Neuronal stem cell (in vitro differentiated cells): ENCODE measurements at places on chromosomes 7 and 10.

DNA sequence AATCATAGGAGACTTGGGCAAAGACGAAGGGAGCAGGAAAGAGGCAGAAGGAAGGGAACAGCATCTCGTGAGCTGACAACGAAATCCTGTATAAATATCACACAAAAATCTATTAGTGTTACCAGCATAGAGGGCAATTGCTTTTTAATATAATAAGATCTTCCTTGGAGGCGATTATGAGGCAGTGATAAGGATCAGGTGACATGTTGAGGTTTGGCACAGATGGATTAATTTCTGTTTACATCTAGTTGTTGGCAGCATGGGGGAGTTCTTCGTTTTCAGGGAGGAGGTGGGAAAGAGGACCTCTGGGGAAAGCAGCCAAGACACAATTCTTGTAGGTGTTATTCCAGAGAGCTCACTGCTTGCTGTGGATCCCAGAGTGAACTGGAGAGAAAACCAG is 163.8 kb downstream of the PLXNA4 start:
- DNase-seq: no peak

DNA sequence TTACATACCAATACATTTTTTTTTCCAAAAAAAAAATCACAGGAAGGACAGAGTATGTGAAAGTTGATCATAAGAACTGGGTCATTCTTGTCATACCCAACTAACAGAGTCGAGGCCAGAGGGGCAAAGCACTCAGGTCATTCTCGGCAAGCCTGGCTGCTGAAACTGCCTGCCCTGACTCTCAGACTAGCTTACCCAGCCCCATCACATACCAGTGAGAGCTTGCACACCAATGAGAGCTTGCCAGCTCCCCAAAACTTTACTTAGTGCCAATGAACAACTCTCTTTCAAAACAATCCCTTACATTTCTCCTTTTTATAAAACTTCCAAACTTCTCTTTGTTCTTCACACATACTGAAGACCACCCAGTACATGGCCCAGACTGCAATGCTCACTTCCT is 48.9 kb downstream of the VOPP1 start:
- no peak for DNase-seq

DNA sequence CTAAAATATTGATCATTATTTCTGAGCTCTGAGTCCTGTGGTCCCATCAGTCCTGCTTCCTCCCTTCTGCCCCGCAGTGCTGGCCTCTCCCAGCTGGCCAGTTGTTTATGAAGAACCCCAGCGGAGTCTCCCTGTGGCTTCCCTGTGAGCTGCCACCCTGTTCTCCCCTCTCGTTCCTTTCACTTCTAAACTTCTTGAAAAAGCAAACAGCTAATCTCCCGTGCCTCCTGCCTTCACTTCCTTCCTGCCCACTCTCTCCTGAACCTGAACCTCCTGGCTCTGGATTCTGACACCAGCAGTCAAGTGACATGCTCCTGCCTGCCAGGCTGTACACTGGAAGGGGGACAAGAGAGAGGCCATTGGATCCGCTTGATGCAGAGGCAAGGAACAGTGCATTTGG is 63.7 kb upstream of the ZPBP start:
- no peak for DNase-seq

DNA sequence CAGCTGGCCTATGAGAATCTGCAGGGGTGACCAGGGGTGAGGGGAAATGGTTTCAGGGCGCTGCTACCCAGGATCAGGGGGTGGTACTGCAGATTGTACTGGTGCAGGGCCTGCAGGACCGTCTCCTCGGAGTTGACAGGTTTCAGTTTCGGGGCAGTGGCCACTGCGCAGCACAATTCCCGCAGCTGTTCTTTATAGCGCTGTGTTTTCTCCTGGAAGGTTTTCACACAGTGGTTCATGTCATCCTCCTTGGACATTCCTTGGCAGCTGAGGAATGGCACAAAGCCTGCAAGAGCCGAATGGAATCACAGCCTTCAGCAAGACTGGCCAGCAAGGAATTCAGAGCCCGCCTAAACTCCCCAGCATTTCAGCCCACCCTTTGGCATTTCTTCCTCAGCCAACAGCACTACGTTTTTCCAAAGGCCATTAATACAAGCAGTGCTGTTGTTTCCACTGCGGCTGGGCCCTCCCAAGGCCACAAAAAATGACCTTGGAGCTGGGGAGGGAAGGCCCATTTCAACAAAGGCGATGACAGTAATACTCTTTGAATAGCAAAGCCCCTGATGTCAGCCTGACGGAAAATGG is 44.9 kb downstream of the PNLIPRP2 start:
- no peak for DNase-seq

DNA sequence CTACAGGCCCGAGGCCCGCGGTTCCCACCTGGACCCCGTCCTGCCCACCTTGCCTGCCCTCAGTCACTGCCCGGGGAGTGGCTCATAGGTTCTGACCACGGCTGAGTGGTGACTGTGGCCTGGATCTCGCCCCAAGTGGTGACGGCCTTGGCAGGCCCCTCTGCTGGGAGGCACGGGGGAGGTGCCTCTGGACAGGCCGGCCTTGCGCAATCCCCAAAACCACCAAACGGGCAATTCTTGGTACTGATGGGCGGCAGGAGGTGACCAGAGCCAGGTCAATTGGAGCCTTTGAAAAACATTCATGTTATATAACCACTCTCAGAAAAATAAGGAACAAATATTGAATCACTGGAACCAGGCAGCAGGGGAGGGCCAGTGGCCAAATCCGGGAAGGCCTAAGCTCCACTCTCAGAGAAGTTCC is 83.4 kb downstream of the PRKAG2 start:
- no peak for DNase-seq

DNA sequence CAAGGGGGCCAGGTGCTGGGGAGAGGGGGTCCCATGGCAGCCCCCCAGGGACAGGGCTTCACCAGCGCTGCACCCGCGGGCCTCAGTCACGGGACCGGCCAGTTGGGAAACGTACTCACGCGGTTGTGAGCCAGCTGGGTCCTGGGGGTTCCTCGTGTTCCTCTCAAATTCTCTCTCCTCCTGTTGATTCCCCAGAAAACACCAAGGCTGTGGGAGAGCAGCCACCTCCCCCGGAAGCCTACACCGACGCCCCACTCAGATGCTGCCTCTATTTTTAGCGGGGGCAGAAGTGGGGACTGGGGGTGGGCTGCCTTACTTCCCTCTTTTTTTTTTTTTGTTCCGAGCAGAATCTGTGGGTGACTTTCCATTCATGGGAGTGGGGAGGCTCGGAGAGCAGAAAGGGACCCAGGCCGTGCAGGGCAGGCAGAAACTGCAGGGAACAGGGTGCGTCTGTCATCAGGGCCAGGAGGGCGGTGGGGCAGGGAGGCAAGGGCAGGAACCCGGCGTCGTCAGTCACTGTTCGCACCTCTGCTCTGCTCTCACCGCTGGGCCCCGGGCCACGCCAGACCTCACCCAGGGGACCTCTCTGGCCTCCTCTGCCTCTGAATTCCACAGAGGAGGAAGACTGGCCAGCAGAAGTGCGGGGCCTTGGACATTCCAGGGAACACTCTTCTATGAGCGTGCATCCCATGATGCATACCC is 63.1 kb downstream of the CARD11 start:
- no peak for DNase-seq

DNA sequence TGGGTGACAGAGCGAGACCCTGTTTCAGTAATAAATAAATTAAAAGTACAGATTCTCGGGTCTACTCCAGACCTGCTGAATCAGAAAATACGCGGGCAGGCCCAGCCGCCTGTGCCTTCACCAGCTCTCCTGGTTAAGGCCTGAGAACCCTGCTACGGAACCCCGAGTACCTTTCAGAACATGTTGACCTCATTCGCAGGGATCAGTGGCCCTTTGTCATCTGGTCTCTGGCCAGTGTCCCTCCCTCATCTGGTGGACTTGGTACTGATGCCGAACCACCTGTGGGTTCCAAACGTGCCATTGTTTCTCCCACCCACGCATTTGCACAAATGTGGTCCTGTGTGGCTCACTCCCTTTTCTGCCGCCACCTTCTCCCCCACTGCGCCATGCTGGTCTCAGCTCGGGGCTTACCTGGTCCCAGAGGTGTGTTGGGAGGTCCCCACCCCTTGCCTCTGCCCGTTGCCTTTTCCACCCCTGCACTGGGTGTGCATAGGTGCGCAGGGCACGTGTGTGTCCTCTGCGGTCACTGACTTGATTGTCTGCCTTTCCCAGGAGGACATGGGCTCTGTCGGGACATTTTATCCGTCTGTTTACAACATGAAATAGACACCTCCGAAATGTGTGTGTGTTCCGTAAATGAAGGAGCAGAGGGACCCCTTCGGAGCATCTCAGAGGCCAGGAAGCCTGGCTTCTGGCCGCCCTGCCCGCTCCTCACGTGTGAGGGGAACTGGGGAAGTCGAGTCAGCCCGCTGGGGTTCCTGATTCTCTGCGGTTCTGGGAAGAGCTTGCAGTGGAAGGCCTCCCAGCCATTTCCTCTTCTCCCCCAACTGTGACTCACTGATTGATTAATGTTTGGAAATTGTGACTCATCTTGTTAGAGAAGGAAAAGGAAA is 135.2 kb downstream of the CUX1 start:
- no peak for DNase-seq

DNA sequence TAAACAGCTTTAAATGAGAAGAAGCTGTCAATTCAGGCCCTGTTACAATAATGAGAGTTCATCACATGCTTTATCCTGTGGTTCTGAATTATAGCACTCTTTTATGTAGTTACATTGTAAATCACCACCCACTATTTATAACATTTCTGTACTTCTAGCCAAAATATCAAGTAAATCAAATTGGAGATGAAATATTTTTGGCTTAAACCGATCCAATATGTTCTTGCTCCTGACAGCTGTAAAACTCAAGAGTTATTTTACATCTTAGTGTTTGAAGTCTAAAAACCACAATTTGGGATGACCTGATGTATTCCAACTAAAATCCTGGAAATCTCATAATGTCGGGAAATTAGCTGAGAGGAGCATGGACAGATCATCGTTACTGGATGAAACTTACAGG is 371.2 kb upstream of the LRRN3 start:
- DNase-seq: no peak

DNA sequence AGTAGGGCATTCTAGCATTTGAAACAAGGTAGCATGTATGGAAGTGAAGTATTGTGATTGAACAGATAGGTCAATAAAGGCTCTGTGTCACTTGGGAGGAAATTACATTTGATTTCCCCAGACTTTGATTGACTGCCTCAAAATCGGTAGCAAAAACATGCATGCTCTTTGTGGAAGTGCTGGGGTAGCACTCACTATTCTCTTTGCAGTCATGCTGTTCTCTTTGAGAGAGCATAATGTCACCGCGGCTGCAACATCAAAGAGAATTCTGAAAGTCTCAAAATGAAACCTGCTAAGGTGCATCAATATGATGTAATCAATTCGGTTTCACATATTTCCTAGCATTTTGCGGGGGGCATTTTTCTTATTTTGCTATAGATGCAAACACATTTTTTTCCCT is 64.2 kb downstream of the ARMC3 start:
- no peak for DNase-seq

DNA sequence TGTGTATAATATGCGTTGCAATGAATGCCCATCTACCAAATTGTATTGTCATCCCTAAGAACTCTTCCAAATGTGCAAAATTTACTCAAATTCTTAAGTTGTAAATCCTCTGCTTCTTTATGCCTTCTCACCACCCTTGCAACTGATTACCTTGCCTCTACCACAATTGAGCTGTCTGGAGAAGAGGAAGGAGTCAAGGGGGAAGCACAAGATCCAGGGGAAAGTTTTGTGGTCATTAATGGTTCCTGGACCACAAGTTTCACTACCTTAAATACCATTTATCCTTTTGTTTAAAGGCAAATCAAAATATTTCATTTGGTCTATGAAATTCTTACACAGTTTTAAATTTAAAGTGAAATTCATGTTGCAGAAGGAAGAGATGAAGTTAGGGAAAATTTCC is 16.7 kb downstream of the CRPPA start:
- DNase-seq: no peak

GRCh38 chr10:133127291-133128125 is 32.5 kb upstream of the KNDC1 start:
- DNase-seq: no peak

DNA sequence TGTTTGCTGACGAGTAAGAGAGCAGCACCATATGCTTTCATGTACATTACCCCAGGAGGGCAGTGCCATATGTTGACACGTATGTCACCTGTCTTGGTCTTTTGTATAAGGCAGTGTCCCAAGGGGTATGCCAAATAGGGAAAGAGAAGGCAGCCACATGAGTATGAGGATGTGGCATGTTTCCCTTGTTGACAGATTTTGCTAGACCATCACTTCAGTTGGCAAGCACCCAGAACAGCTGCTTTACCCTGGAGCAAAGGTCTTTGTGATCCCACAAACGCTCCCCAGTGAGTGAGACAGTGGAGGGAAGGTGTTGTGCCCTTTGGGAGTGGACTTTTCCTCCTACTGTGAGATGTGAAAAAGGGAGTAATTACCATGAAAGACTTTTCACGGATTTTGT is 350.1 kb downstream of the ETV1 start:
- DNase-seq: no peak

DNA sequence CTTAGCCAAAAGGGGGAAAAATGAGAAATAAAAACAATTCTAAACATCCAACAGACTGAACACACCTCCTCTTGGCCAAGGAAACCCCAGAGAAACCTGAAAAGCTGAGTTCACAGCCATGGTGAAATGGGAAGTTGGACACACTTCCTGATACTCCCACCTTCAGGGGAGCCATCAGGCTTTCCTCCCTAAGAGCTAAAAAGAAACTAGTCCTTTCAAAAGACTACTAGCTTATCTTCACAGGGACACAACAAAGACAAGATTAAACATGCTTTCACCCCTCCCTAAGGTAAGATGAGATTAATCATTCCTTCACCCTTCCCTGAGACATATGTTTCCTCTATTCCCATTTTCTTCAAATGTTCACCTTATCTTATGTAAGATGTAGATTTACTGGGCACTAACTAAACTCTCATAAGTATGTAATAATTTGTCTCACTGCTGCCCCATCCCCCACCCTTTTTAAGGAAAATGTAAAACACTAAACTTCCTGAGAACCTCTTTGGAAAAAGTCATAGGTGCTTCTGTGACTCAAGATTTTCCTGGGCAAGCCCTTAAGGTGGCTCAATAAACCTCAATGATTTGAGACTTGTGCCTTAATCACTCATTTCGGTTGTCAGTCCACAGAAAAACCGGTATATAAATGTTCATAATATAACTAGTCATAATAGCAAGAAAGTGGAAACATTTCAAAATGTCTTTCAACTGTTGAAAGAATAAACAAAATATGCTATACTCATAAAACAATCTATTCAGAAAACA is 40.5 kb downstream of the HTR7 start:
- DNase-seq: no peak

GRCh38 chr10:100045592-100045991 is 35.8 kb upstream of the DNMBP start:
- no peak for DNase-seq

GRCh38 chr10:6780008-6780677 is 200.1 kb upstream of the PRKCQ start:
- no peak for DNase-seq

- DNase-seq: no peak
Observed at GRCh38 chr7:155763122-155763521, 49.1 kb downstream of the SHH start.

- DNase-seq: peak; percentile 30
Observed at GRCh38 chr10:26269754-26270153, 53.2 kb downstream of the GAD2 start.

DNA sequence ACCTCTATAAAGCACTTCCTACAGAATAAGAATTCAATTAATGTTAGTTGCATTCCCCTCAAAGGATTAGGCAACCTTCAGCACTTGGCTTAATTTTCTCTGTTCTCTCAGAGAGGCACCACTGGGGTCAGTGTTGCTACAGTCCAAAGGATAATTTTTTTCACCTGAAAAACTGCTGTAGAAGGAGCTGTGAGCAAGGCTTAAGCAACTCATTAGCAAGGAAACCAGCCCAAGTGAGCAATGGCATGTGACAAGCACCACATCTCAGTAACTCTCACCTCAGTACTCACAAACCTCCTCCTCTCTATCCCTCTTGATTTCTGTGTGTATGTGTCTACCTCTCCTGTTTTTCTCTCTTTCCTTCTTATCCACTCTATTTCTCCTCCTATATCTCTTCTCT is 55.9 kb downstream of the DGKI start:
- no peak for DNase-seq
